ENCODE measurements at places on chromosomes 12 and 14.

DNA sequence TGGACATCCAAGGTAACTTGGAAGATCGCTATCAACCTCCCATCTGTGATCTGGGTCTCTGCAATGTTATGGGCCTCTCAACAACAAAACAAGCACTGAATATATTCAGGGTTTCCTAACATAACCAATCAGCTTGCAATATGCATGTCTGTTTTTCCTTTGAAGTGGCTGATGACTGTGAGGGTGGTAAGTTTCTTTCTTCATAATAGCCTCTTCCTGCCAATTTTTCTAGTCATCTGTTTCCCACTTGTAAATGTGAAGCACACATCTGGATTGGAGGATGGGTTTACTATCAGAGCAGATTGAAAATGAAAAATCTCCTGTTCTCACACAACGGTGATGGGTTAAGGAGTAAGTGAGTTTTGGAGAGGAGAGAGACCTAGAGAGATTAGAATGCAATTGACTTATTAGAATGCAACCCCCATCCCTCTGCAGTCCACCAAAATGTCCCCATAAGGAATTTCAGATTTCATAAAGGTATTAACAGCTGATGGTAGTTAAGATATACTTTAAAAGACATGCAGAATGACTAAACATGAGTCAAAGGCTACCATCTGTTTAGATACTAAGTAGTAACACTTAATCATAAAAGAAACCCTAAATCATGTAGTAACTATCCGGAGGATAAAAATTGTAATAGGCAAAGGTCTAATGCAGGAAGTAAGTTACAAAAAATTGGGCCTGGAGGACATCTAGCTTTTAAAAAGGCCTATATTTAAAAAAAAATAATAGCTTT is 58.4 kb upstream of the SAV1 start:
- DNase-seq = no peak

GRCh38 chr12:106910202-106910601 is 45.5 kb upstream of the TMEM263 start:
- DNase-seq = no peak

GRCh38 chr12:95004610-95005009 is 1.1 kb upstream of the NDUFA12 start:
- no peak for DNase-seq

DNA sequence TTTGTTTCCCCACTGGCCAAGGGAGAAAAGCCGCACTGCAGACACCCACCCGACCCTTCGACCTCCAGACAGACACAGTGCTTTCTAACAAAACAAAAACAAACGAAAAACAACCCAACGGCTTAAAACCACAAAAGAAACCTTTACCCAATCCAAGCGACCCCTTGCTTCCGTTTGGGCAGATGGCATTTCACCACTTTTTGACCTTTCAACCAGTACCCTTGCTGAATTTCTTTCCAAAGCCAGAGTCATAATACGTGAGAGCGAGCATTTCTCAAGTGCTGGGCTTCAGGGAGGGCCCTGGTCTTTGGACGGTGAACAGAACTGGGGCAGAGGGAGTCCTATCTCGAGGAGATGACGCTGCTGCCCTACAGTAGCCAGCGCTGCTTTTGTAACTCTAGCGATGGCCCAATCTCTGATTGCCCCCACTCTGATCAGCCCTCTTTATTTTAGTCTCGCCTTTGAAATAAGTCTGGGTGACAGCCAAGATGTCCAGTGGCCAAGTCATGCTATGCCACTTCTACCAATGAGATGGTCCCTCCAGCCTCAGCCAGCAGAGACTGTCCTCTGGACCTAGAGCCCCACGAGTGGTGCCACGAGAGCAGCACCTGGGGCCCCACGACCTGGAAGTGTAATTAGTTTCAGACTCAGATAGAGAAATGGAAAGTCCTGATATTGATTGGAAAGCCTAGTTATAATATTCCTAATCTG is 21.9 kb upstream of the ADIPOR2 start:
- no peak for DNase-seq

DNA sequence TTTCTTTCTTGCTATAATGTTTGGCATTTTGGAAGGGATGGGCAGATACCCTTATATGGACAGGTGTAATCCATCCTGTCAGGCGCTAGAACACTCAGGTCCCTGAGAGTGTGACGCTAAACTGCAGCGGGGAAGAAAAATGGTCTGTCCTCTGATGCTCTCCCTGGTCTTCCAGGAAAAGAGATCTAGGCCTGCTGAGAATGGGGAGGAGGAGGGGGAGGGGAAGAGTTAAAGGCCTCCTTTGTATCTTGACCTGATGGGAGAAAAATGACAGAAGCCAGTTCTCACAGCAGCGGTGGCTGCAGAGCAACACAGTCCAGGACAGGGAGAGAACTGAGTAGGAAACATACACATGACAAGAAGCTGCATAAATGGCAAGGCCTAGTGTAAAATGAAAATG is 61.1 kb downstream of the RPS6KA5 start:
- DNase-seq = no peak
